GM23338 (cell line): ENCODE measurements at places on chromosomes 1 and 21. TPM values are rescaled to one million over a fixed set of nuclear protein-coding genes. Genes with fewer than 3 reads are reported as not detected.
A peak's percentile ranks its signal among the peaks of the same experiment; 100 is the strongest.

DNA sequence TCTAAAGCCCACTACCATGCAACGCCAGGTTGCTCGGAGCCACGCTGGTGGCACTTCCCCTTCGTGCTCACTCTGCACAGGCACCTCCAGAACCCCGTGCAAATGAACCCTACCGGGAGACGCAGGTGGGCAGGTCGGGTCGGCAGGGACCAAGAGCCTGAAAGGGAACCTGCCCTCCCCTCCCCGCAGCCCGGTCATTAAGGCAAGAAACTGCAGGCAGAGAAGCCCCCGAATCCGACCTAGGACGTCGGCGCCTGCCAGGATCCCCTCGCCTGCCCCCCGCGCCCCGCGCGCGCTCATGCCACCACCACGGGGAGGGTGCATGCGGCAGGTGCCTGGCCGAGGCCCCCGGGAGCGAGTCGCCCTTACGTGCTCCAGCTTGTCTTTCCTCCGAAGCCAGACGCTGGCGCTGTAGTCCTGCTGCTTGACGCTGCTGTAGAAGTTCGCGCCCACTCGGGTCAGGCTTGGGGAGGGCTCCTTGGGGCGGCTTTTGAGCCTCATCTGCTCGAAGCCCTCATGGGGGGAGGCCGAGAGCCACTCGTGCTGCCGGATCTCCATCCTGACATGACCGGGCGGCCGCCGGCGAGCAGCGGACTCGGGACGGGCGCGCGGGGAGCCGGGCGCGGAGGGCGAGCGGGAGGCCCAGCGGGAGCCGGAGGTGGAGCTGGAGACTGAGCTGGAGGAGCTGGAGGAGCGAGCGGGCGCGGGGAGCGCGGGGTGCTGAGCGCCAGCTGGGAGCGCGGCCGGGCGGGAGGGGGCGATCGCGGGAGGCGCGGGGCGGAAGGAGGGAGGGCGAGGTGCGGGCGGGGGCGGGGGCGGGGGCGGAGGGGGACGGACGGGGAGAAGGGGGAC lies 552 bp downstream of the PLD5 start:
- DNase-seq = peak; percentile 90
- peaks cover 30% of the 10 kb centered on the region for H3K4me1 ChIP-seq
- peaks cover 40% of the 10 kb centered on the region for H3K27me3 ChIP-seq
- H3K36me3 ChIP-seq = no peaks in the 10 kb centered on the region
- H3K27ac ChIP-seq = no peak overlapping the region

DNA sequence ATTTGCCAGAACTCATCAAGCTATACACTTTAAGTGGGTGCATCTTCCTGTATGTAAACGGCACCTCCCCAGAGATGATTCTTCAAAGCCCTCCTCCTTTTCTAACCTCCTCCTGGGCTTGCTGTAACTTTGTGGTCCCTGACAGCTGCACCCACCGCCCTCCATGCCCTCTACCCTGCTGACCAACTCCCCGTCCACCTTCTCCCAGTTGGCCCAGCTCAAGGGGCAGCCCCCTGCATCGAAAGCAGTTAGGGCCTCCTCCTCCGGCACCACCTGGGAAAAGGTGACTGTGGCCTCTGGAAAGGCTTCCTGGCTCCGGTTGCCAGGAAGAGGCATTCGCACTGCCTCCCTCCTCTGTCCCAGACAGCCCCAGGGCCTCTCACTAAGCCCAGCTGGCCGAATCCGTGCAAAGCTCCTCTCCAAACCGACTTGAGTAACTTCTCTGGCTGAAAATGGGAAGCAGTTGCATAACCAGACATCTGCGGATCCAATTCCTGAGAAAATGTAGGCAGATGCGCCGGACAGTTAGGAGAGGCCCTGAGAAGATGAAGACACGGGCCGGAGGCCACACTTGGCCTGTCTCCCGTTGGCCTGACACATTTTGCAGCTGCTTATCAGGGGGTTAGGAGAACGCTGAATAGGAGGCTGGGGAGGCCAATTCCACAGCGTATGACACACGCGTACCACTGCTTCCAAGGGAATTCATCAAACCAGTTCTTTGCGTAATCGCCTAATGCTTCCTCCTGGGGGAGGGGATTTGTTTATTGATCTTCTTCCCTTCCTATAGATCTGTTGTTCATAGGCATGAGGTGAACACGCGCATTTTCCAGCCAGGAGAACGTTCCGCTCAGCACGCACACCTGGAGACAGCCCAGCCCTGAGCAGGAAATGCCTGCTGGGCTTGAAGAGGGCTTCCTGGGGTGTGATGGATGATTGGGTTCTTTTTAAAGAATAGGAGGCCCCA lies 48.7 kb upstream of the COL6A2 start:
- peaks cover 11% of the 10 kb centered on the region; the same call in 1 of the 2 replicates for H3K4me1 ChIP-seq
- no peaks in the 10 kb centered on the region for H3K36me3 ChIP-seq
- DNase-seq = peak; percentile 46
- H3K27me3 ChIP-seq = no peaks in the 10 kb centered on the region
- peak overlapping the region; percentile 66; the same call in 1 of the 2 replicates for H3K27ac ChIP-seq

- H3K27me3 ChIP-seq = no peaks in the 10 kb centered on the region
- no peak overlapping the region for H3K27ac ChIP-seq
- no peak overlapping the region for H3K4me3 ChIP-seq
- peak; percentile 92 for DNase-seq
Measured at GRCh38 chr1:207672522-207673130, 27.7 kb downstream of the CR1L start.

DNA sequence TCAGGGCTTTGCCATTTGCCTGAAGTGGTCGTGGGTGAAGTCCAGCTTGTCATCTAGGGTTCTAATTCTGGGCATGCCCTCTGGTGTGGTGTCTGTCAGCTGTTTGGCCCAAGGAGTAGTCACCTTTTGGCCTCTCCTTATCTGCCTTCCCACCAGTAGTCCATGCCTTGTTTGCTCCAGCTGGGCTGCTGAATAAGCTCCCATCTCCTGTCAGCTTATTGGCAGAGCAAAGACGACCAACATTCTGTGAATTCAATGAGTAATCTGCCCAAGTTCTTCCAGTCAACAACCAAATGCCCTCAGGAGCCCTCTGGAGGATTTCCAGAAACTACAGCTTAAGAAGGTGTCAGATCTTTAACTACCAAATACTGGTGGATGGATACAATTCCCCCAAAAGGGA lies 7.0 kb downstream of the BCAN start:
- no peak for DNase-seq
- no peak overlapping the region for H3K27ac ChIP-seq
- H3K4me3 ChIP-seq = no peak overlapping the region
- peaks cover 86% of the 10 kb centered on the region for H3K27me3 ChIP-seq

- H3K27me3 ChIP-seq = no peaks in the 10 kb centered on the region
- H3K4me3 ChIP-seq = no peak overlapping the region
- no peaks in the 10 kb centered on the region for H3K4me1 ChIP-seq
- DNase-seq = no peak
- H3K36me3 ChIP-seq = no peaks in the 10 kb centered on the region
- H3K27ac ChIP-seq = no peak overlapping the region
Measured at GRCh38 chr1:186662752-186663151, 17.5 kb downstream of the PTGS2 start.

DNA sequence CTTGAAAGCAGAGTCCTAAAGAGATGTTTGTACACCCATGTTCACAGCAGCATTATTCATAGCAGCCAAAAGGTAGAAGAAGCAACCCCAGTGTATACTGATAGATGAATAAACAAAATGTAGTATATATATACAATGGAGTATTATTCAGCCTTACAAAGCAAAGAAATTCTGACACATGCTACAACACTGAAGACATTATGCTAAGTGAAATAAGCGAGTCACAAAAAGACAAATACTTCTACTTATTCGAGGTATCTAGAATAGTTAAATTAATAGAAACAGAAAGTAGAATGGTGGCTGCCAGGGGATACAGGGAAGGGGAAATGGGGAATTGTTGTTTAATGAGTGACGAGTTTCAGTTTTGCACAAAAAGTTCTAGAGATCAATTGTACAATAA lies 23.5 kb downstream of the COP1 start:
- H3K27ac ChIP-seq = no peak overlapping the region
- no peaks in the 10 kb centered on the region for H3K27me3 ChIP-seq
- H3K4me3 ChIP-seq = no peak overlapping the region

GRCh38 chr1:114691061-114691460 lies 4.3 kb downstream of the AMPD1 start:
- no peaks in the 10 kb centered on the region for H3K36me3 ChIP-seq
- no peak overlapping the region for H3K4me3 ChIP-seq
- no peak overlapping the region for H3K27ac ChIP-seq
- DNase-seq = no peak
- no peaks in the 10 kb centered on the region for H3K27me3 ChIP-seq

DNA sequence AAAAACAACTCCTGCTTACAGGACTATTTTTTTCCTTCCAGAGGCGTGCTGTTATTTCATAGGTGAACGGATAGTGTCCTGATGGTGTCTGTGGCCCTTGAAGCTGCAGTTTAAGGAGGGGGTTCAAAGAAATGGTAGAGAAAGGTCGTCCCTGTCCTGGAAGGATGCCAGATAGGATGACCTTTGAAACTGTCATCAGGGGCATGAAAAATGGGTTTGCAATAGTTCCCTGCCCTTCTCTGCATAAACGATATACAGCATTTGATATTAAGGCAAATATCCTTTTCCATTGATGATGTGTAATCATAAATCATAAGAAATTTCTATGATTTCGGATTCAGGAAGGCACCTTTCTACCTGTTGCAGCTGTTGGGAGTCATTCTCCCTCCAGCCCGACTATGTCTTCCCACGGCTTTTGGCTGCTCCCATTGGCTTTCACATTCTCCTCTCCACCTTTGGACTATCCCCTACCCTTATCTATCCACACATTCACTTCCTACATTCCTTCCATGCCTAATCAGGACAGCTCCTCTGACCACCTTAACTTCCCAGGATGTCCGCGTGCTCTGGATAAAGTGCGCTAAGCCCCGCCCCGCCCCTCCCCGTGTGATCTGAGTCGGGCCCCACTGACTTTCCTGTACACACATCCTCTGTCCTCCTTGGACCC lies 209.8 kb downstream of the DISC1 start:
- DNase-seq = no peak
- H3K27ac ChIP-seq = no peak overlapping the region
- peaks cover 9% of the 10 kb centered on the region; the same call in 1 of the 2 replicates for H3K4me1 ChIP-seq
- no peak overlapping the region for H3K4me3 ChIP-seq

- H3K4me1 ChIP-seq = peaks cover 16% of the 10 kb centered on the region
- H3K27me3 ChIP-seq = peaks cover 9% of the 10 kb centered on the region; the same call in 1 of the 2 replicates
- peak overlapping the region; percentile 80 for H3K4me3 ChIP-seq
- H3K27ac ChIP-seq = no peak overlapping the region
- no peaks in the 10 kb centered on the region for H3K36me3 ChIP-seq
Measured at GRCh38 chr1:93908394-93909145, 660 bp downstream of the GCLM start.

DNA sequence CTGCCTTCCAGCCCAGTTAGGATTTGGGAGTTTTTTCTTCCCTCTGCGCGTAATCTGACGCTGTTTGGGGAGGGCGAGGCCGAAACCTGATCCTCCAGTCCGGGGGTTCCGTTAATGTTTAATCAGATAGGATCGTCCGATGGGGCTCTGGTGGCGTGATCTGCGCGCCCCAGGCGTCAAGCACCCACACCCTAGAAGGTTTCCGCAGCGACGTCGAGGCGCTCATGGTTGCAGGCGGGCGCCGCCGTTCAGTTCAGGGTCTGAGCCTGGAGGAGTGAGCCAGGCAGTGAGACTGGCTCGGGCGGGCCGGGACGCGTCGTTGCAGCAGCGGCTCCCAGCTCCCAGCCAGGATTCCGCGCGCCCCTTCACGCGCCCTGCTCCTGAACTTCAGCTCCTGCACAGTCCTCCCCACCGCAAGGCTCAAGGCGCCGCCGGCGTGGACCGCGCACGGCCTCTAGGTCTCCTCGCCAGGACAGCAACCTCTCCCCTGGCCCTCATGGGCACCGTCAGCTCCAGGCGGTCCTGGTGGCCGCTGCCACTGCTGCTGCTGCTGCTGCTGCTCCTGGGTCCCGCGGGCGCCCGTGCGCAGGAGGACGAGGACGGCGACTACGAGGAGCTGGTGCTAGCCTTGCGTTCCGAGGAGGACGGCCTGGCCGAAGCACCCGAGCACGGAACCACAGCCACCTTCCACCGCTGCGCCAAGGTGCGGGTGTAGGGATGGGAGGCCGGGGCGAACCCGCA lies at the start of gene PCSK9:
Gene PCSK9 (plus strand): TSS at position 207 of the 741 bp plus-strand sequence. CDS start 290 bp downstream, at position 497.
- H3K27ac ChIP-seq = peak within 1 kb of the TSS; percentile 70
- H3K27me3 ChIP-seq = peaks cover 37% of the 10 kb centered on the region
- DNase-seq = peak; percentile 81
- H3K36me3 ChIP-seq = peaks cover 17% of the 10 kb centered on the region

The CFHR2 gene
- not detected in 2 replicates for total RNA-seq

The LORICRIN gene
- total RNA-seq = not detected in 2 replicates

The SSX2IP gene
- 27.5 and 28.4 TPM in 2 replicates for total RNA-seq

The UBIAD1 gene
- 28.6 and 31.6 TPM in 2 replicates for total RNA-seq

The SLC22A15 gene
- total RNA-seq = 3.8 and 4.0 TPM in 2 replicates

The OR6N1 gene
- total RNA-seq = not detected in 2 replicates
